Effector memory CD8-positive, alpha-beta T cell (primary cell): ENCODE measurements at places on chromosomes 3 and 15.
A peak's percentile ranks its signal among the peaks of the same experiment; 100 is the strongest.

DNA sequence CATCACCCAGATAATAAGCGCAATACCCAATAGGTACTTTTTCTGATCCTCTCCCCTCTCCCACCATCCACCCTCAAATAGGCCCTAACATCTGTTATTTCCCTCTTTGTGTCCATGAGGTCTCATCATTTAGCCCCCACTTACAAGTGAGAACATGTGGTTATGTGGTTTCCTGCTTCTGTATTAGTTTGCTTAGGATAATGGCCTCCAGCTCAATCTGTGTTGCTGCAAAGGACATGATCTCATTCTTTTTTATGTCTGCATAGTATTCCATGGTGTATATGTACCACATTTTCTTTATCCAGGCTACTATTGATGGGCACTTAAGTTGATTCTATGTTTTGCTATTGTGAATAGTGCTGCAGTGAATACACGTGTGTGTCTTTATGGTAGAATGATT is 165.4 kb downstream of the MBNL1 start:
- DNase-seq: no peak

- DNase-seq: no peak
These were observed 104.4 kb downstream of the THSD4 start for GRCh38 chr15:71219645-71220044.

DNA sequence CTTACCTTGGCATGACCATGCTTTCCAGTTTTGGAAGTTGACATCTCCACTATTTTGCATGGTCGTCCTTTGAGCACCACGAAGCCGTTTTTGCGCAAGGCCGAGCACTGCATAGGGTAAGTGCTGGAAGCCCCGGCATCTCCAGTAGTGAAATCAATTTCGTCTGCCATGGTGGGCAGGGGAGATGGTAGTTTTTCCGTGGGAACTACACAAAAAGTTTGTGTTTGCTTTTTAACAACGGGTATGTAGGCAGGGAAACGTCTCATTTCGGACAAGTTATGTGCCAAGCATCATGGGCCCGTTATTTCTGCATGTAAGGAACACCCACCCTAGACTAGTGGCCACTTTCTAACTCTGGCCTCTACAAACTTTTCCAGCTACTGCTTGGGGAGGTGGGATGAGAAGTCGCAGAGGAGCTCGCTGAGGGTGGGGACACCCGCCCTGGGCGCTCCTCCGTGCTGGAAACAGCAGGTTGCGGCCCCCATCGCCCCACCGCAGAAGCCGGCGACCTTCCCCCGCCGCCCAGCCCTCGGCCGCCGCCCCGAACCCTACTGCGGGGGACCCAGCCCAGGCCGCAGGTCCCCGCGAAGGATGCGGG is 701 bp downstream of the EIF5A2 start:
- DNase-seq: no peak

- DNase-seq: peak; percentile 92
These were observed at the start of gene WDR6 for GRCh38 chr3:49007068-49007770. WDR6 (plus strand) TSS chr3:49007391; CDS start chr3:49007432, 41 bp downstream.
